Fibroblast of villous mesenchyme (primary cell): ENCODE measurements at places on chromosomes 7 and 10. TPM values are rescaled to one million over a fixed set of nuclear protein-coding genes. Genes with fewer than 3 reads are reported as not detected.

DNA sequence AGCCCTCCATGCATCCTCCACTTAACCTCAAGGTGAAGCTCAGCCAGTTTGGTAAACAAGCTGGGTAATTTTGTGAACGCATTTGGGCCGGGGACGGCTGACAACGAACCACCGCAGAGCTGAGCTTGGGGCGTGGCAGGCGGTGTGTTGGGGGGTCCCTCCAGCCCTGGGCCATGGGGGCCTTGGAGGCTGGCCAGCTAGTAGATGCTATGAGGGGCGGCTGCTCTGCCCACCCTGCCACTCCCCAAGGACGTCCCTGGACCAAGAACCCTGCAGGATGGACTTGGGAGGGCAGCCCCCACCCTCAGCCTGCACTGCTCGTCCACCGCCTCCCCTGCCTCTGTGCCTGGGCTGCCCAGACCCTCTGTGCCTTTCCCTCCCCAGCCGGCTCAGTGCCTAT, 12.0 kb upstream of the SCART1 start:
- DNase-seq: no peak

- no peak for DNase-seq
These were observed 89.7 kb upstream of the FAM20C start for GRCh38 chr7:102721-103120.

DNA sequence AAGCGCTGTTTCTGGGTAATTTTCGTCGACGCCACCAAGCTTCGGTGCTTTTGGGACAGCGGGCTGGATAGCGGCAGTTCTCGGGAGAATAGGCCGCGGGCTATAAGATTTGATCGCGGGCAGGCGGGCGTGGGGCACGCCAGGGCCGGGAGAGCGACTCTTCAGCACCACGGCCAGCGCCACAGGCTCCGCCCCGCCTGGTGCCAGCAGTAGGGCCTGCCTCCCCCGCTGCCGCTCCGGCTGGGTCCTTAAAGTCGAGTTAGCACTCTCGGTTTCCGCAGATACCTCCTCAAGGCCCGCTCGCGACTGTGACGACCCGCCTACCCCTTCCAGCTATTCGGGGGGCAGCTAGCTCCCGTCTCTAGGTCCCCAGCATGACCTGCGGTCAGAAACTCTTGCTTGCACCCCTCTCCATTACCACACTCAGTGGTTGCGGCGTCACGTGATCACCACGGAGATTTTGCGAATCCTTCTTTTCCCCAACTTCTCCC, 9.4 kb downstream of the NXPH1 start:
- peak; percentile 6 for DNase-seq

- DNase-seq: no peak
These were observed 59.4 kb downstream of the HTR7 start for GRCh38 chr10:90798482-90798881.

DNA sequence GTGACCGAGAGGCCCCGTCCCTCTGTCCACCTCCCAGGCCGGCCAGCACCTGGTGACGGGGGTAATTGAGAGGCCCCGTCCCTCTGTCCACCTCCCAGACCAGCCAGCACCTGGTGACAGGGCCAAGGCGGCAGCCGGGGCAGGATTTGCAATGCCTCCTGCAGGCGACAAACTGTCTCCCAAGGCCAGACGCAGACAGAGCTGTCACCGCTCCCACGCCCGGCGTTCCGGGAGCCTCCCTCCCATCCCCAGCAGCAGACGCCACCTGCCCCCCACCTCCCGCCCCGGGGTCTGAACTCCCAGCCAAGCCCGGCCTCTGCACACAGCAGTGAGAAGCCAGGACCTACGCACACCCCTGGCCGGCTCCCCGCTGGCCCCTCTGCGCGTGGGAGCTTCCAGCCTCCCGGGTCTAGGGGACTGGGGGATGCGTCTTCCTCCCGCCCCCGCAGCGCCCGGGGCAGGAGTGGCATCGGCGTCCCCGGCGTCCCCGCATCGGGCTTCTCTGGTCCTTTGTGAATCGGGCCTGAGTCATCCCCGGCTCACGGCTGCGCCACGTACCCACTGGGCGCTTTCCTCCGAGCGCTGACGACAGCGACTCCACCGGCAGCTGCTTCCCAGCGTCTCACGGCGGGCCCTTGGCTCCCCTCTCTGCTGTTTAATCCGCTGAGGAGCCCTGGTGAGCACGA, 95.1 kb upstream of the DIP2C start:
- DNase-seq: peak; percentile 84

DNA sequence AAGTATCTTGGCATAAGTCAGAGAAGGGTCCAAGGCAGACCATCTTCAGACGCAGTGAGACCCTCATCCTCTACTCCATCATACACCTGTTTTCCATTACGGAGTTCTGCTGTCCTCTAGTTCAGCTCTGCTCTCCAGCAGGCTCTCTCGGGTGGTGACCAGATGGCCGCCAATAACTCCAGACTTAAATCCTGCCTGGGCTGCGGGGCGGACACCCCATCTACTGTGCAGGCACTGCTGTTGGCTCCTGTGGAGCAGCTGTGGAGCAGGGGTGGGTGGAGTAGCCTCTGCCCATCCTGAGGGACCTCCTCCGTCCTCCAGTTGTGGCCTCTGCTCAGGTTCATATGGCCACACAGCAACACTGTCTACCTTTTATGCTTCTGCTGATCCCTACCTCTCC, 608.1 kb downstream of the SDK1 start:
- DNase-seq: no peak

DNA sequence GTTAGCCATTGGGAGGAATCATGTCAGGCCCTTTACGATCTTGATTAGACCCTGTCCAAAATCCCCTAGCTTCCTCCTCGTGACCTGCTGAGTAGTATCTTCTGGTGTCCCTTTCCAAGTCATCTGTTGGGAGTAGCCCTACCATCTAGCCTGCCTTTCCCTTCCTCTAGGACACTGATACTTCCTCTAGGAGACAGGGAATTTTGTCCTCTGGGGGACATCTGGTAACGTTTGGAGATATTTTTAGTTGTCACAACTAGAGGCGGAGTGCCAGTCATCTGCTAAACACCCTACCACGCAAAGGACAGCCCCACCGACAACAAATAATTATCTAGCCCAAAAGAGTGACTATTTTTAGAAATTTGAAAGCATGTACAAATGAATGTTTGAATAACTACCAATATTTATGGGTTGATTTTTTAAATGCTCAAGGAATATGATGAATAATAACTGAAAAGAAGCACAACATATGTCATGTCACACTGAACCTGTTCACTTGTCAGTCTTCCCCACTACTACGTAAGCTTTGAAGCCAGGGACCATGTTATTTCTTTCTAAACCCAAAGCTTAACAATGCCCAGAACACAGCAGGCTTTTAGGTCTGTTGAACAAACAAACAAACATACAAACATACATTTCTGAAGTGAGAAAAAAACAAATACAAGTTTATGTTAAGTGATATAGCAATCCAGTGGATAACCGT, 105.9 kb downstream of the ARHGAP12 start:
- no peak for DNase-seq

- DNase-seq: peak; percentile 83
These were observed 27.3 kb downstream of the MDFIC start for GRCh38 chr7:114949231-114949630.

DNA sequence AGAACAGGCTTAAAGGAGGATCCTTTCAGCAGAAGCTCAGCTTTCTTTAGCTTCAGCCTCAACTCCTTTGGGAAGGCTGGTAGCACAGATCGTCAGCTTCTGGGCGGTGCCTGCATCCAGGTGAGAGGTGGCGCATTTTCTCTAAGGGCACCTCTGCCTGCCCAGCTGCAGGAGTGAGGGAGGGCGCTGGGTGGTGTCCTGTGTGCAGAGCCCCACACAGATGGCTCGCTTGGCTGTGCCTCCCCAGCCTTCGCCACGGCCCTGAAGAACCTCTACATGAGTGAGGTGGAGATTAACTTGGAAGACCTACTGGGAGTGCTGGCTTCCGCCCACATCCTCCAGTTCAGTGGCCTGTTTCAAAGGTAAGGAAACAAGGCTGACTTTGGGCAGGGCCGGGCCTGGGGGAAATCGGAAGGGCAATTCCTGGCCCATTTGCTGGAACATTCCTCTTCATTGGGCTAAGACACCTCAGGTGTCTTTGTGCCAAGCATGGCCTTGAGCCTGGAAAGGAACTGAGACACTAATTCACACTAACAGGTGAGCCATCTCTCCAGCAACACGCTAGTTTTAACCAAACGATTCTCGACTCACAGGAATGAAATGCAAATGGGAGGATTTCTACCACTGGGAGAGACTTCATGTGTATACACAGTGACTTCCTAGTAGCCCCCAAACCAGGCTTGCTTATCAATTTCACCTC, 19.9 kb downstream of the BTBD16 start:
- no peak for DNase-seq

DNA sequence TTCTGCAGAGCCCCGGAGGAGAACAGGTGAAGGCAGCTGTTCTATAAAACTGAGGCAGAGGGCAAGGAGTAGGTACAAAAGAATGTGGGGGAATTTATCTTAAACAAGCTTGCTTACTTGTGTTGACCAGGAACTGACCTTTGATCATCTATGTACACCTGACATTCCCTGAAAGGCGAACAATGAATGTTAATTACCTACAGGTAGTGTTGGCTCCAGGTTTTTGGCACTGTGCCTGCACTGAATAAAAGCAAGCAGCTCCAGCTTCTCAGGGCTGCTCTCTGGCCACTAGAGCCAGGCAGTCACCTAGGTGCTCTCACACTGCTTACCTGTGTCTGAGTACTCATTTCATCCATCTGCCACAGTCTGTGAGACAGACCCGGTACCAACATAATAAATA, 87.0 kb downstream of the RAPGEF5 start:
- DNase-seq: no peak

DNA sequence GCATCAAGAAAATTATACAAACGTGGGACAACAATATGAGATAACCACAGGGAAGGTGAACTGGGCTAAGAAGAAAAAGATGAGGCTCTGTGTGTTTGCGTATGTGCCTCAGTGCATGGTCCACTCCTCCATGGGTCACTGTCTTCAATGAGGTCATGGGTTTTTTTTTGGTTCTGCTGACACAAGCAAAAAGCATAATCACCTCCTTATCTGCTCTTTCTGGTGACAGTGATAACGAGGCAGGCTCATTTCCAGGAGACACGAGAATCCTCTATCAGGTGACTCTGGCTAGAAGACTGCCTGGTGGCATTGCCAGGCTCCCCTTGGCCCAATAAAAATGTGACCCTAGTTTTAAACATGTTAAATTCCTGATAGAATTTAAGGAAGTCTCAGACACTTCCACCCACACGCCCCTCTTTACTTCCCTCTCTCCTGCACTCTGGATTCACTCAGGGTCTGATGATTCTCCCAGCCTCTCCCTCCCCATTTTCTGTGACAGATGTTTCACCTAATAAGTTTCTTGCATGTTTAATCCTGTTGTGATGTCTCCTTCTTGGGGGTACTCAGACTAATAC, 35.3 kb upstream of the CDCA7L start:
- no peak for DNase-seq

DNA sequence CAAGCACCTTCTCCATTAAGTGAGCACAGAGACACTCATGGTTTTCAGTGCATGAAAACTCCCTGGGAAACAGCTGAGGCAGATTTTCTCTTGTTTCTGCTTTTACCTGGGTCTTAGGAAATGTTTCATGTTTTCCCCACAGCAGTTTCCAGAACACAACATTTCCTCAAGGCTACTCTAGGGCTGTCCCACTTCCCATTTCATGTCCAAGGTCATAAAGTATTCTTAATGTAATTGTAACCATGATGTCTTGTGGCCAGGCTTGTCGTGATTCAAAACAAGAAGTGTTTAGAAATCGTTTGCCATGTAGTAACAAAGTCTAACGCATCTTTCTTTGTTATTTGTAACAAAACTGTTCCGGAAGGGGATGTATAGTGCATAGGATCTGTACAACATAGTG, 83.8 kb upstream of the NRP1 start:
- no peak for DNase-seq

- DNase-seq: no peak
These were observed 9.0 kb upstream of the CFTR start for GRCh38 chr7:117470777-117471176.

DNA sequence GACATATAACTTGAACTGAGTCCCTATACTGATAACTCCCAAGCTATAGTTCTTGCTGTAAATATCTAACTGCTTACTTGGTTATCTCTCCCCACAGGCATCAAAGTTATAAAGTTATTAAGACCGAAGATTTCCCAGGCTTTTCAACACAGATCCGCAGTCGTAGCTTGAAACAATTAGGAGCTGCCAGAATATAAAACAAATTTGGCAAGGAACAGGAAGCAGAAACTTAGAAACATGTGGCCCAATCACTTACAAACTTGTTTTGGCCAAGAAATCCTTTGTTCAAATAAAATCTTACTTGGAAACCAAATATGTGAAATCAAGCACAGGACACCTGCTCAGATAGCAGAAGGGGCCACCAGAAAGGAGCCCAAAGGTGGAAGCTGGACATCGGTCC, 9.0 kb downstream of the SLC16A12 start:
- no peak for DNase-seq

DNA sequence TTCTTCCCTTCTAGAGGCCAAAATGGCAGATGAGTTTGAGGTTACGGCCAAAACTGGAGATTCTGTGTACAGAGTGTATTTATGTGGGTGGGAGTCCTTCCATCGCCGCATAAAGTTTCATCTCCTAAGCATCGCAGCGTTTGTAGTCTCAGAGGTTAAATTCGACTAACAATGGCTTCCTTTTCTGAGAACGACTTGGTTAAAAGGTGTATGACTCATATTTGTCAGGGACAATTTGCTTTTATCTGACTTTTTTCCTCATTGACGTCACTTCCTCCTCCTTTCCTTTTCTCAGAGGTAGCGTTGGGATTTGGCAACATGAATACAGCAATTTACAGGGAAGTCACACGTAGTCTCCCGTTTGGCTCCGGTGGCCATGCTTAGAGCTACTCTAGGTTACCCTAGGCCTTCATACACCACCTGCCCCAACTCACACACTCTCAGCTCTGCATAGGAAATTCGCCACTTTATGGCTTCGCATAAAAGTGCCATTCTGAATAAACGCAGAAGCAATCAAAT, 37.6 kb upstream of the TCF7L2 start:
- peak; percentile 7 for DNase-seq

- no peak for DNase-seq
These were observed 91.6 kb downstream of the C10orf105 start for GRCh38 chr10:71627956-71628355.

- DNase-seq: no peak
These were observed 5.7 kb downstream of the C10orf67 start for GRCh38 chr10:23338886-23339285.

DNA sequence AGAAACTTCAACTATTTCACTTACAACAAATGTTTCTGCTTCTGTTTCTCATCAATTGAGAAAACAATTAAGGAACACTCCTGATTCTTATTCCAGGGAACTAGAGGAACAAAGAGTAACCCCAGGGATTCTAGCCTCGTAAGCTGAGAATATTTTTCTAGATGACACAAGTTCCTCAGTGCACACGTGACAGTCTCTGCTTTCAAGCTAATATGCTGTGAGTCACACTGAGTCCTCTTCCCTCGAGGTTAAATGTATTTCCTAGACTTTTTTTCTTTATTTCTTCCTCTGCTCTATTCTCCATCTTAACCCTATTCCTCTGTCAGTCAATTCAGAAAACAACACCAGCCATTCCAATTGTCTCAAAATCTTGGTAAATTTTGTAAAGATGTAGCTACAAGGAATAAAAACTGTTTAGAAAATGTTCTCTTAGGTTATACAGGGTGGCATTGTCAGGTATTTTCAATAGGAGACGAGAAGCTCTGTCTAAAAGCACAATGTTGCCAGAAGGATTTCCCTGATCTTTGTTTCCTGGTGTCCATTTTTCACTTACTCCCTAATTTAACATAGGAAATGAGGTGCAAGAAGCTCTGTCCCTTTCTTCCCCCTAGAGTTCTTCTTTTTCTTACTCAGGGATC, 5.8 kb upstream of the C1GALT1 start:
- peak; percentile 74 for DNase-seq

SEMA3E gene
- total RNA-seq: 0.32 and 0.43 TPM in 2 replicates

PDE1C gene
- total RNA-seq: 4.7 and 6.8 TPM in 2 replicates

HOXA6 gene
- 10.6 and 11.2 TPM in 2 replicates for total RNA-seq

FRG2B gene
- total RNA-seq: under 0.01 TPM in 1 of 2 replicates, not detected in the other

UBN2 gene
- 5.8 and 6.5 TPM in 2 replicates for total RNA-seq
